ENCODE measurements at places on chromosomes 7 and 10. TPM values are rescaled to one million over a fixed set of nuclear protein-coding genes. Genes with fewer than 3 reads are reported as not detected.

- no peak for DNase-seq
Observed at GRCh38 chr10:79077488-79078173, 8.9 kb downstream of the ZMIZ1 start.

- DNase-seq, result no peak
Observed at GRCh38 chr7:104156842-104157277, 51.0 kb downstream of the ORC5 start.

GRCh38 chr10:78576276-78576675 lies 492.5 kb upstream of the ZMIZ1 start:
- DNase-seq, result no peak

DNA sequence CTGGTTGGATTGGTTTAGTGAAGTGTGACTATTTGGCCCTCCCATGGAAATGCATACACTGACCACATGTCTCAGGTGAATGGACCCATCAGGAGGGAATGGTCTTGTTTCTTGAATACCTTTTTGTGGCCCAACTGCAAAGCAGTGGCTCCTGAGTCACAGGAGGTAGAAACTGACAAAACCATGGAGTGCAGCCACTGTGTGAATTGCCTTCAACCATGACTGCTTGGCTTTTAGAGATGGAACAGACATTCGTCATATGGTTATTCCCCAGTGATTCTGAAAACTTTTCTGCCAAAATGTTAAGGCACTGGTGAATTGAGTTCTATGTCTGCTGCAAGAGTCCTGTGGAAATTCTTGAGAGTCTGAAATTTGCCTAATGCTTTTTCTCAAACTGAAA lies 64.7 kb downstream of the CDK14 start:
- no peak for DNase-seq

DNA sequence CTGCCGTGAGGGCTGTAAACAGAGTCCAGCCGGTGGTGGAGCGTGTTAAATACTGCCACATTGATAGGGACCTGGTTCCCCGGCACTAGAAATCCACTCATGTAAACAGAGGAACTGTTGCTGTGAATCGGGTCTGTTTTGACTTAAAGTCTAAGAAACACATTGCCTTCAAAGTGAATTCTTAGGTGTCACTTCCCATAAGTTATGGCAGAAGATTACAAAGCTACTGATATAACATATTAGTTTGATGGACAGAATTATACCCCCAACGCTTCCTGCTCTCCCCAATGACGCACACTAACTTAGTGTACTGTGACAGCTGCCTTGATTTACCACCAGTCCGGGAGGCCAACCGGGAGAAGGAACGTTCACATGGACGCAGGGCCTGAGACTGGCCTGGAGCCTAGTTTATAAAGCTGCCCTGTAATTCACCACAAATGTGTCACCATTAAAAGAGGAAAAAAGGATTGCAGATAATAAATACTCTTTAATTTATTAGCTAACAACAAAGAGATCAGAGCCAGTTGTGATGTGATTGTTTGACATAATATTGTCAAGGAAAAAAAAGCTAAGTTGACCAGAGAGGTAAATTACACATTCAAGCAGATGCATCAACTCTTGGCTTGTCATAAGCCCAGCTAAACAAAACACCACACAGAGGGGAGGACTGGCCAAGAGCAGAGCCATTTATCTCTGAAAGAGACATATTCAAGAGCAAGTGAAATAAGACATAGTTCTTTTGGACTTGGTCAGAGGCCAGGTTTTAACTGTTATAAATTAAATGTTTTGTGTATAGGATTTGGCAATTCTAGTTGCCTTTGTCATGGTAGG lies 820.6 kb downstream of the LRMDA start:
- no peak for DNase-seq

DNA sequence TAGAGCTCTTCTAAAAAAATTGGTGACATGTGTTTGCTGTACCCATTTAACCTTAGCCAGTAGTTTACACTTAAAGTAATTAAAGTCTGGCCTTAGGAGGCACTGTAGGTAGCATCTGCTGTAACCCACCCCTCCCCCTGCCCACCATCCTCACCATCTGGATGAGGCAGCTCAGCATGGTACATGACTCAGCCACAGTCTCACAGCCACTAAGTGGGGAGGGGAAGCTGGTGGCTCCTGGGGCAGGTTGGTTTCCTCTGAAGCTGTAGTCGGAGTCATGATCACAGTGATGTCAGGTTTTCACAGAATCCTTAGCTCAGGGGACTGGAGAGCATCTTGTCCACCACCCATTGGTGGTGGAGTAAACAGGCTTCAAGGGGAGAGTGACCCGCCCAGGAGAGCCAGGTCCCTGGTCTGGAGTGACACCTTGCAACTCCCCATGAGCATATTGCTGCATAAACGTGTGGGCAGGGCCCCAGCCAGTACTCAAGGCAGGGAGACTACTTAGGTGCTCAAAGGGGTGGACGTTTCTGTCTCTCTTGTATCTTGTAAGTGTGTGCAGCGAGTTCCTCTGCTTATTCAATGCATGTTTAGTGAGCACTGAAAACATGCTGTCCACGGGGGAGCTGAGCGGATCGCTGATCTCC lies 125.9 kb downstream of the GRK5 start:
- peak; percentile 75 for DNase-seq

GRCh38 chr10:71878327-71879034 lies 27.4 kb upstream of the PSAP start:
- DNase-seq, result peak; percentile 42

DNA sequence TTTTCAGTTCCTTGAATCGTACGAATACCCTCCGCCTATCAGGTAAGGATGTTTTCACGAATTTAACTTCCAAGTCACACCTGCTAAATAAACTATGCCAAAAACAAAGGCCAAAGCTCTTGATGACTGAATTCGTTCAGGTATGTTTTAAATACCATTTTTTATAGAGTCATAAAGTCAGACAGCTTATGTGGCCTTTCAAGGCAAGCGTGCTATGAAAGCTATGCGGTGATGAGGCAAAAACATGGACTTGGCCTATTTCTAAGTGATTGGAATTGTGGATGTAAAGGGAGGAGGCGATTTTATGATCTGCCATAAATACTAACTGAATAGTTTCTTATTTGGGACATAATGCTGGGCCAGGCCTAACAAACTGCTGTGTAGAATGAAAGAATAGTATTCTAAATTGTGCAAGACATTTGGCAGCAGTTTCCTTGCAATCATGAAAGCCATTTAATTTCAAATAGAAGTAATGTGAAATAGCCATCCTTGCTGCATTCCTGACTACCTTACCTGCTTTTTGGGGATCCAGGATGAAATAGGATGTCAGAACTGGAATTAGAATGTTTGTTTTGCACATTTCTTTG lies 14.0 kb downstream of the SLC39A12 start:
- no peak for DNase-seq

GRCh38 chr7:115178835-115179234 lies 256.9 kb downstream of the MDFIC start:
- DNase-seq, result no peak

- DNase-seq, result no peak
Observed at GRCh38 chr7:24140001-24140400, 144.0 kb upstream of the NPY start.

GRCh38 chr10:126242397-126243260 lies 145.6 kb downstream of the ADAM12 start:
- no peak for DNase-seq

DNA sequence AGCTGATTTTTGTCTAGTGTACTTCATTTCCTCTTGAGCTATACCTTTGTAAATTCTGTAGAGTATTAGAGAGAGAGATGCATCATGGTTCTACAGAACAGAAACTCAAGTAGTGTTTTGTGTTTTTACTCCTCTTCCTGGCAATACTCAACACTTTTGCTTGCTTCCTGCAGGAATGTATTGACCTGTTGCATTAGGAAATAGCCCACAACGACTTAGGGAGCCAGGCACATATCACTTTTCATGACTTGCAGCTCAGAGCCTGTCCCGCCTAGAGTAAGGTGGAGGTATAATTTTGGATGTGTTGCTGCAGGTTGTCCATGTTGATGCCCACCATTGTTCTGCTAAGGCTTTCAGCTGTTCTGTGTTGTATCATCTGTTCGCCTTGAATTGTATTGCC lies 216.3 kb downstream of the SDK1 start:
- DNase-seq, result no peak

GRCh38 chr7:113694149-113694548 lies 224.7 kb downstream of the PPP1R3A start:
- no peak for DNase-seq

- no peak for DNase-seq
Observed at GRCh38 chr7:96695581-96695980, 14.1 kb downstream of the SEM1 start.

DNA sequence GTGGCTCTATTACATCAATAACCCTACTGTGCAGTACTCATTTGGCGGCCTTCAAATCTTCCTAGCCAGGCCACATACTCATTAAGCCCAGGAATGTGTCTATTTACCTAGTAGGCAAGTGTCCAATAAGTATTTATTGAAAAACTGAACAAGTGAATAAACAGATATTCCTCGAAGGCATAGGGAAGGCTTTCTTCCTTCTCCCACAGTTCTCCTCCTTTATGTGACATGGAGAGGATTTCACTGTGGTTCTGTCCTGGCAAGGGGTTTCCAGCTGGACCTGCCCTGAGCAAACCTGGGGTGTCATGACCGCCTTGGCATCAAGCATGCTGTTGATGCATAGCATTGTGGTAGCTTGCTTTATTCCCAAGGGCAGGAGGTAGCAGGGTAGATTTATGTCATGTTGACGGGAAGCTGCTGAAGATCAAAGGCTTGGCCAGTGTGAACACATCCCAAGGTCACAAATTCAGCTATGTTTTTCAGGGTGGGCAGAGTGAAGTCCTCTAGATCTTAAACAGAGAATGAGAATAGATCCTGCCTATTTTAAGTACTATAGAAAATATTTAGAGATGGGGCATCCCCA lies 195.1 kb downstream of the INHBA start:
- no peak for DNase-seq

DNA sequence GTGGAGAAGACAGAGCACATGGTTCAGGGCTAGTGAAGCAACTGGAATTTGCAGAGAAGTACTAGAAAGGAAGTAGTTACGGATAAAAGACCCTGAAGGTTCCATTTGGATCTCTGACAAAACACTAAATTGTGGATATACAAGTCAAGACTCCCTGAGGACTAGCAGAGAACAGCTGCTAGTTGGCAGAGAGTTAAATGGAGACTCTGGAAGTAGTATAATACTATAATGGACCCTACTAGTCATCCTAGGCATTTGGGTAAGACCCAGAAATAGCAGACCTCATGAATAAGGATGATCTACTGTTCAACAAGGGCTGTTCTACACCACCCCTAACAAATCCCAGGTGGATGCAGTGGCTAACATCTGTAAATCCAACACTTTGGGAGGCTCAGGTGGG lies 19.1 kb downstream of the MCMBP start:
- no peak for DNase-seq

DNA sequence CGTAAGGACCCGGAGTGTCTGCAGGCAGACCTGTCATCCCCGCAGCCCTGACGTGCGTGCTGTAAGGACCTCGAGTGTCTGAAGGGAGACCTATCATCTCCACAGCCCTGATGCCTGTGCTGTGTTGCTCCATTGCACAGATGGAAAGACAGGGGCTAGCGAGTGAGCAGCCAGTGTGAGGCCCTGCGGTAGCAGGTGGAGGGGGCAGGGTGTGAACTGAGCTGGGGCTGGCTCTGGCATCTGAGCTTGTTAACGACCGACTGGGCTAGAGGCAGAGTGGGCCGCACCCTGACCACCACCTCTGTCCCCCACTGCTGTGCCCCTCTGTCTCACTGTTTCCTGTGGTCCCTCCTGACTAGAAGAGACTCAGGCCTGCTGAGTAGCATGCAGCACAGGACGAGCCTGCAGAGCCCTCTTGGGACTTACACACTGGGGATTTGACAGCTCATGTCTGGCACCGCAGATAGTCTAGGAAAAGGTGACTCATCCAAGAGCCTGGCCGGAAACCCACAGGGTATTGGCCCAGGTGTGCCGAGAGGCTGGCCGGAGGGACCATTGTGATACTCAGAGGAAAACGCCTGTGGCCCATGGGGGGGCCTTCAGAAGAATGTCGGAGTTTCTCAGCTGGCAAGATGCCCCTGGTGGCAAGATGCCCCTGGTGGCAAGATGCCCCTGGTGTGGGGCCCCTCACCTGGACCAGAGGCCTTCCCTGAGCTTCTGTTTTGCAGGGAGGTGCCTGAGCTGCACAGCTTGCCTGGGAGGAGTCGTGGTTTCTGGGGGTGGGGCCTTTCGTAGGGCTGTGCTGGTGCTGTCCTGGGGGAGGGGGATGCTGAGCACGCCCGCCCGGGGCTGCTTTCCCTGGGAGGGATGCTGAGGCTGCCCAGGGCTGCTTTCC lies 34.3 kb downstream of the INPP5A start:
- DNase-seq, result peak; percentile 83

GRCh38 chr7:57867884-57868701 lies 418.1 kb downstream of the ZNF716 start:
- peak; percentile 5 for DNase-seq

DNA sequence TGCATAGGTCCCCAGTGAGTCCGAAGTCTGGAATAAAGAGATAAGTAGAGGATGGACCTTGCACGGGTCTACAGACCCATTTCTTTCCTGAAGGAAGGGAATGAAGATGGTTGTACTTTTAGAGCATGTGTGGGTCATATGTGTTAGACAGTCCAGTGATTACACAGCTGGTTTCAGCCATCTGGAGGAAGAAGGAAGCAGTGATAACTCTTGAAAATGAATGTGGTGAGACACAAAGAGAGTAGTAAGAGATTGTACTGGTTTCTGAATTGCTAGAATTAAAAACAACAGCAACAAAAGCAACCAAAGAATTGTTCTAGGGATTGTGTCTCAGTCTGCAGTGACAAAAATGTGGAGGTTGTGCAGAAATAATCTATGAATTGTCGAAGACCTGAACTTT lies 258.9 kb downstream of the SUGCT start:
- no peak for DNase-seq

DNA sequence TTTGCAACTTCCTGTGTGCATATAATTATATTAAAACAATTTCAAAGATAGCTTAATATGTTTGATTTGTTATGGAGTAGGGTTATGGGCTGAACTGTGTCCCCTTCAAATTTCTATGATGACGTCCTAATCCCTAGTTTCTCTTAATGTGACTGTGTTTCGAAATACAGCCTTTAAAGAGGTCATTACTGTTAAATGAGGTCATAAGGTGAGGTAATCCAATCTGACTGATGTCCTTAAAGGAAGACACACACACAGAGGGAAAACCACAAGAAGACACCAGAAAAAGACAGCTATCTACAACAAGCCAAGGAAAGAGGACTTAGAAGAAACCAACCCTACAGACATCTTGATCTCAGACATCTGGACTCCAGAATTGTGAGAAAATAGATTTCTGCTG lies 407.4 kb downstream of the MAGI2 start:
- no peak for DNase-seq

- no peak for DNase-seq
Observed at GRCh38 chr7:92793656-92794205, 42.6 kb downstream of the CDK6 start.

GRCh38 chr7:16015981-16016380 lies 329.5 kb upstream of the MEOX2 start:
- no peak for DNase-seq

- DNase-seq, result no peak
Observed at GRCh38 chr10:107553470-107553869, 389.0 kb upstream of the SORCS1 start.

GRCh38 chr7:2218444-2218785 lies 14.3 kb downstream of the MAD1L1 start:
- DNase-seq, result no peak

Gene AGAP6
- 21.3 TPM for total RNA-seq

Gene AOC1
- not detected for total RNA-seq

Gene PRDX3
- 217 TPM for total RNA-seq

Gene CSGALNACT2
- 19.5 TPM for total RNA-seq

Gene RALA
- total RNA-seq, result 30.7 TPM

Gene KLF6
- total RNA-seq, result 114 TPM

Gene CAV1
- 0.25 TPM for total RNA-seq

Gene MOGAT3
- total RNA-seq, result not detected

All from activated CD4-positive, alpha-beta T cell treated with anti-CD3 and anti-CD28 coated beads for 36 hours (primary cell).